ENCODE measurements at places on chromosomes 12 and 14. TPM values are rescaled to one million over a fixed set of nuclear protein-coding genes. Genes with fewer than 3 reads are reported as not detected.

GRCh38 chr12:17159506-17160300 lies 553.7 kb upstream of the LMO3 start:
- H3K27ac ChIP-seq = no peak overlapping the region
- peak; percentile 7 for DNase-seq
- H3K36me3 ChIP-seq = no peaks in the 10 kb centered on the region

DNA sequence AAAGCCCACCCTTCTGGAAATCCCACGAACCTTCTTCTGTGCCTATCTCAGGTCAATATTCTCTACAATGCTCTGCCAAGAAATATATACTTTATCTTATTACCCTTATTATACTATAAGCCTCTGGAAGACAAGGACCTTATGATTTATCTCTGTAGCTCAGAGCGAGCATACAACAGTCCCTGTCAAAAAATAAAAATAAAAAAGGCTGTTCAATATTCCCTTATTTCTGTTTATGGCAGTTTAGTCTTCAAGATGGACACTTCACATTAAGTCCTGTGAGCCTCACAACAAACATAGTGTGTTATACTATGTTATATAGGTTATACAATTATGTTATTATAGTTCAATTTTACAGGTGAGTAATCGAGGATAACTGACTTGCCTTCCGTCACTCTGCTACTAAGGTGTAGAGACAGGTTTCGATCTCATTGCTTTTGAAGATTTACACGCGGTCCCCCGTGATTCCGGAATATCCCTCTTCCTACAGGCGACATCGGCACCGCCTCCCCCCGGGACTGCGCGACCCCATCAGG lies 562 bp downstream of the EAPP start:
- peak overlapping the region; percentile 86 for H3K4me3 ChIP-seq
- H3K27me3 ChIP-seq = no peaks in the 10 kb centered on the region
- peak overlapping the region; percentile 96 for H3K27ac ChIP-seq
- H3K4me1 ChIP-seq = peaks cover 6% of the 10 kb centered on the region
- H3K36me3 ChIP-seq = 0 out of 2 replicates have a peak, but pooled peaks cover under 1% of the 10 kb centered on the region
- no peak for DNase-seq

The TAS2R10 gene
- 3.6 TPM for total RNA-seq

GRCh38 chr12:115109863-115110262 lies 425.9 kb upstream of the TBX3 start:
- no peaks in the 10 kb centered on the region for H3K27me3 ChIP-seq
- 0 out of 2 replicates have a peak, but pooled peaks cover 7% of the 10 kb centered on the region for H3K4me1 ChIP-seq
- no peak overlapping the region for H3K4me3 ChIP-seq
- no peak overlapping the region for H3K27ac ChIP-seq
- H3K36me3 ChIP-seq = no peaks in the 10 kb centered on the region
- no peak for DNase-seq

The CTDSP2 gene
- total RNA-seq = 81.9 TPM

The PLBD1 gene
- 16.3 TPM for total RNA-seq

DNA sequence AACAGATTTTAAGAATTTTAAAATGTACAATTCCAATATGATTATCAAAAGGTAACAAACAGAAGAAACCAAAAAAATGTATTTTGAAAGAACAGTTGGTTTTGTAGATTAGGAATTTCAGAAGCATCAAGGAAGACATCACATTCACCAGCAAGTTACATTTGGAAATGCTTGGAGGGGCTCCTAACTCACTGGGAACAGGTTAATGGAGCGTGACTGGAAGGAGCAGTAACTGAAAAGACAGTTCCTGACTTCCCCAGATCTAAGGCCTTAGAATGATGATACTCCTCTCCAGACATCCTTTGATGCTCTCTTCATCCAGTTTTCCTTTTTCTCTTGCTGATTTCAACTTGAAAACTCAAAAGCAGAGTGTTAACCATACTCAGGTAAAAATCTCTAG lies 220.0 kb upstream of the EGLN3 start:
- H3K4me1 ChIP-seq = no peaks in the 10 kb centered on the region
- no peaks in the 10 kb centered on the region for H3K27me3 ChIP-seq
- DNase-seq = no peak
- H3K36me3 ChIP-seq = no peaks in the 10 kb centered on the region
- no peak overlapping the region for H3K27ac ChIP-seq

- DNase-seq = no peak
- no peak overlapping the region for H3K4me3 ChIP-seq
- H3K27me3 ChIP-seq = no peaks in the 10 kb centered on the region
- H3K36me3 ChIP-seq = no peaks in the 10 kb centered on the region
- H3K27ac ChIP-seq = peak overlapping the region; percentile 76
- H3K4me1 ChIP-seq = peaks cover 47% of the 10 kb centered on the region
Measured at GRCh38 chr12:108446766-108447165, 68.3 kb upstream of the FICD start.

DNA sequence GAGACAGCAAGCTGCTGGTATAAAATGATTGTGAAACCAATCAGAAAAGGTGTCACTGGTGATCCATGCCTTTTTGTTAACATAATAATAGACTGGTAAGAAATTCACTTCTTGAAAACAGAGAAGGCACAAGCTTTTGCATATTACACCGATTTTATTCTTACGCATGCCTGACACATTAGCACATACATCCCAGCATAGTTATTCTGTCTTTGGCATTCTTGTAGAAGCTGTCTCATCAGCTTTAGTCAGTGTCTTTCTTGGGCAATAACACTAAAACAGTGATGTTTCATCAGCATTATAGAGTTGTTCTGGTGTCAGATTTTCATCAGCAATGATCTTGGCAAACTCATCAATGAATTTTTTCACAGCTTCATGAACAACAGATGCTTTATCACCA lies 283.4 kb upstream of the TMTC1 start:
- H3K4me3 ChIP-seq = no peak overlapping the region
- no peaks in the 10 kb centered on the region for H3K27me3 ChIP-seq
- no peak for DNase-seq
- H3K4me1 ChIP-seq = peaks cover 6% of the 10 kb centered on the region

Measured in GM23338 (cell line).